ENCODE measurements at places on chromosomes 7 and 10.

- DNase-seq, result no peak
These were observed 959 bp upstream of the ATRNL1 start for GRCh38 chr10:115092258-115092554.

GRCh38 chr7:91420606-91421005 is 156.4 kb downstream of the FZD1 start:
- no peak for DNase-seq

GRCh38 chr10:28801247-28801646 is 123.9 kb downstream of the BAMBI start:
- DNase-seq, result no peak

GRCh38 chr10:61758433-61758832 is 95.7 kb downstream of the CABCOCO1 start:
- DNase-seq, result no peak

GRCh38 chr7:91280185-91280584 is 16.0 kb downstream of the FZD1 start:
- DNase-seq, result no peak

DNA sequence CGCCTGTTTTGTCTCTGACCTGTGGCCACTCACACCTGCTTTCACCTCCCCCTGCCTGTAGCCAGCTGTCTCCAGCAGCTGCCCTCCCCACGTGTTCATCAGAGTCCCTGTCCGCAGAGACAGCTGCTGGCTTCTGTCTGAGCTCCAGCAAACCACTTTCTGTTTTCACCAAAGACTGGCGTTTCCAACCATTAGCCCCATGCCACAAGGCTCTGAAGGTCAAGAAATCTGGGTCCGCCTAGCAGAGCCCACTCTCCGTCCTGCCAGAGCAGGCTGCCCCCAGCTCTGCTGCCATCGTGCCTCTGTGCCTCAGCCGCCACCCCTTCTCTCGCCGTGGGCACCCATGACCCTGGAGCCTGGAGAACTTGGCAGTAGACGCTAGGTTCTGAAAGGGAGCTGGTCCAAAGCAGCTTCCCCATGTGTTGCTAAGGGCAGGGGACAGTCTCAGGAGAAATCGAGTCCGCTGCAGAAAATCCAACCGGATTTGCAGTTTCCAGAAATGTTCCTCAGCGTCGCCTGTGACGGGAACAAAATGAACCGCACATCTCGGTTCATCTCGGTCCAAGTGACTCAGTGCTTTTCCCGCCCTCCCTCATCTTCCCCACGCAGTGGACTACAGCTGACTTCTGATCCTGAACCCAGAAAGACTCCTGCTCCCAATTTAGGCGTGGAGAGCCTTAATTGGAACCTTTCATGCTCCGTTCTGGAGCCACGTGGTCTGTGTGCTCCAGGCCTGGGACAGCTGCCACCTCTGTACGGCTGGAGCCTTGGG is 28.0 kb downstream of the TMEM120A start:
- peak; percentile 82 for DNase-seq

DNA sequence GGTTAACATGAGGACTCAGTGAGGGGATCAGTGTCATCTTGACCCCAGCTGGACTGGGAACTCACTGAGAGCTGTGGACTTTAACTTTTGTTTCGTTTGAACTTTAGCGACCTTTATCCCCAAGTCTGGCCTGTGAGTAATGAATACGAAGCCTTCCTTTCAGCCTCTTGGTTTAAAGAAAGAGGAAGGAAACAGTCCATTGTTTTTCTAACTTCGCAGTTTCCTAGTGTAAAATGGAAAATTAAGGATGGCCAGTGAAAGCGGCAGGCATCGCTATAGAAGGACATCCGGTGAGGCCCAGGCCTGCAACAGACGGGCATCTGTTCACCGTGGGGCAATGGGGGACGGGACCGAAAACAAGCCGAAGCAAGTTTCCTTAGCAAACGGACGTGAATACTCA is 44.1 kb upstream of the ADO start:
- DNase-seq, result no peak

- peak; percentile 17 for DNase-seq
These were observed 59.3 kb upstream of the IL6 start for GRCh38 chr7:22667562-22668239.

DNA sequence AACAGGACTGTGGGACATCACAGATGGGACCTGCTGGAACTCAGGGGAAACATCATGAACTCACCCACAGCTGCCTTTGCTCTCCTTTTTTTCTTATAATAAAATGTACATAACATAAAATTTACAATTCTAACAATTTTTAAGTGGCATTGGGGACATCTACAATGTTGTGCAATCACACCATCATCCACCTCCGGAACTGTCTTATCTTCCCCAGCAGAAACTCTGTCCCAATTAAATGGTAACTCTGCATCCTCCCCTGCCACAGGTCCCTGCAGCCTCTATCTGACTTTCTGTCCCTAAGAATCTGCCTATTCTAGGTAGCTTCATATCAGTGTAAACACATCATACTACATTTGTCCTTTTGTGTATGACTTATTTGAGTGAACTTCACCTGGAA is 19.4 kb upstream of the TMEM72 start:
- no peak for DNase-seq

- DNase-seq, result no peak
These were observed 102.2 kb upstream of the RET start for GRCh38 chr10:42974693-42975002.

Measured in COR-L47 (cell line).